BJ (cell line): ENCODE measurements at places on chromosomes 11 and 22.

DNA sequence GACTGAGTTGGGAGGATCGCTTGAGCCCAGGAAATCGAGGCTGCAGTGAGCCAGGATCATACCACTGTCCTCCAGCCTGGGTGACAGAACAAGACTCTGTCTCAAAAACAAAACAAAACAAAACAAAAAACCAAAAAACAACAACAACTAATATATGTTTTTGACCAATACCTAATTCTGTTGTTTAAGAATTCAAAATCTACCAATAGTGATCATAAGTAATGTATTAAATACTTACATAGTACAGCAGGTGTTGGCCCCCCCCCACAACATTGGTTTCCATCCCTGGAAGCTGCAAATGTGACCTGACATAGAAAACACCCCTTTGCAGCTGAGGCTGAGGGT lies 74.7 kb downstream of the KCNQ1 start:
- DNase-seq, result no peak

- DNase-seq, result no peak
These were observed 46.9 kb upstream of the MYOD1 start for GRCh38 chr11:17672469-17672868.

DNA sequence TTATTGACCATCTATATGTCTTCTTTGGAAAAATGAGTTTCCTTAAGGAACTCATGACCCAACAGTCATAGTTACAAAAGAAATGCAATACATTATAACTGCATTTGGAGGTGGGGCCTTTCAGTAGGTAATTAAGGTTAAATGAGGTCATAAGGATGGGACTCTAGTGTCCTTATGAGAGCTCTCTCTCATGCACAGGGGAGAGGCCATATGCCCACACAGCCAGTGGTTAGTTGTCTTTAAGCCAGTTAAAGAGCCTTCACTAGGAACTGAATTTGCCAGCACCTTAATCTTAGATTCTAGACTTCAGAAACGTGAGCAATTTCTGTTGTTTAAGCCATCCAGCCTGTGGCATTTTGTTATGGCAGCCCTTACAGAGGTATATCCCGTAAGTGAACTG lies 27.3 kb downstream of the INTS4 start:
- DNase-seq, result no peak

DNA sequence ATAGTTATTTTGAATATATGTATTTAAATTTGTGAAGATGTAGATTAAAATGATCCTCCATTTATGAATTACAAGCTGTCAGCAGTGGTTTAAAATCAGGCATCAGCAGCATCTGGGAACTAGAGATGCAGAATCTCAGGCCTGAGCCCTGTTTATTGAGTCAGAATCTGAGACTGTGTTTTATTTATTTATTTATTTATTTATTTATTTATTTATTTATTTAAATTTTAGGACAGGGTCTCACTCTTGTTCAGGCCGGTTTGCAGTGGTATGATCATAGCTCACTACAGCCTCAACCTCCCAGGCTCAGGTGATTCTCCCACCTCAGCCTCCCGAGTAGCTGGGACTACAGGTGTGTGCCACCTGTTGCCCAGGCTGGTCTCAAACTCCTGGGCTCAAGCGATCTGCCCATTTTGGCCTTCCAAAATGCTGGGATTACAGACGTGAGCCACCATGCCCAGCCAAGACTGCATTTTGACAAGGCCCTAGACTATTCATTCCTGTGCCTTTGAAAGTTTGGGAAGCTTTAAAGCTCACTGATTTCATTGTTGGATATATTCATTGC lies 70.7 kb downstream of the PPP6R3 start:
- no peak for DNase-seq

DNA sequence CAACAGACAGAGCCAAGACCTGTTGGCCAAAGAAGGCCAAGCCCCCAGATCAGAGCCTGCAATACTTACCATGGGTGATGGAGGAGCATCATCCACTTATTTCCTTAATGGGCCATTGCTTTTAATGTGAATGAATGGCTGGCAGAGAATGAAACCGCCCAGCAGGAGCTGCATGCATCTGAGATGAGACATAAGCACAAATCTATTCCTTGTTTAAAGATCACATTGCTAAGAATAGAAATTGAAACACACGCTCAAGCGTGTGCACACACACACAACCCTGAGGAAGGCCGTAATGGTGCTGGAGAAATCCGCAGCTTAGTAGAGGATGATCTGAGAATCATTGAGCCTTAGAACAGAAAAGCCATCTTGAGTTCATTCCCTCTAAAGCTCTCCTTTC lies 5.3 kb upstream of the RRAS2 start:
- no peak for DNase-seq

DNA sequence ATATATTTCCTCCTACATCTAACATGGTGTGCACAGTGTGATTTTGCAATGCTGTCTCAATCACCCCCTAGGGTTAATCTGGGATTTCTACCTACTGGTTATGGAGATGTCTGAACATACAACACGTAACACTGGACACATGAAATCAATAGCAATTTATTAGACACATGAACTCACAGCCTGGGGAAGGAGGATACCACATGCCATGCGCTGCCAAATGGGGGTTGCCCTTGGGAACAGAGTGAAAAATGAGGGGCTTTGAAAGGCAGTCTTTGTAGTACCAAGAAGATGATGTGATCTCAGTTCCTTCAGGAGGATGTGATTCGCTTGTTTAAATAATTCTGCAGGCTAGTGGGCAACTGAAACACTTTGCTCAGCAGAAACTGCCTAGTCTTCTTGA lies 253.6 kb upstream of the LRRC4C start:
- DNase-seq, result no peak
